Mesangial cell (primary cell): ENCODE measurements at places on chromosomes 7 and 10. TPM values are rescaled to one million over a fixed set of nuclear protein-coding genes. Genes with fewer than 3 reads are reported as not detected.

Gene IDE
- 19.6 and 21.5 TPM in 2 replicates for total RNA-seq

Gene IFIT2
- 0.49 and 2.2 TPM in 2 replicates for total RNA-seq

Gene SFRP5
- total RNA-seq, result 0.16 and 3.0 TPM in 2 replicates

Gene PARG
- 15.1 and 18.7 TPM in 2 replicates for total RNA-seq

Gene GJD4
- total RNA-seq, result not detected in 2 replicates

Gene AMPH
- 0.49 and 0.51 TPM in 2 replicates for total RNA-seq

Gene STAMBPL1
- 12.4 and 18.9 TPM in 2 replicates for total RNA-seq

Gene SAMD9
- total RNA-seq, result 0.98 and 1.4 TPM in 2 replicates

Gene NPFFR1
- under 0.01 and 0.13 TPM in 2 replicates for total RNA-seq
